Cardiac muscle cell (in vitro differentiated cells and primary cell): ENCODE measurements at places on chromosomes 1 and 21.

DNA sequence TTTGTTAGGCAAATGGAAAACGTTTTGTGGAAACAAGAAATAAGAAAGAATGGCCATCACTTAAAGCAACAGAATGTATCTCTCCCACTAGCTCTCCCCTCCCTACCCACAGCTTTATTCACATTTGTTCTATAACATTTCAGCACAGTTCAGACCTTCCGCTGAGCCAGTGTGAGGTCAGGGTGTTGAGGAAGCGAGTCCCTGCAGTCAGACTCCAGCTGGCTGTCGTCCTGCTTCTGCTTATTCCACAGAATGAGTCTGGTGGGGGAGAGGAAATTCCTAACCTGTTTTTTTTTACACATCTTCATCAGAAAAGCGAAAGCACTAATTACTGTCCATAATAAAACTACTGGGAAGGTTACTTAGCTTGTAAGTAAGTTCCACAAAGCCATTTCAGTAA is 39.0 kb downstream of the MRPL39 start:
- peak; percentile 85 for DNase-seq

- DNase-seq: no peak
Measured at GRCh38 chr1:54978528-54979326, 1.7 kb upstream of the TMEM61 start.

GRCh38 chr1:68046885-68047658 is 3.4 kb downstream of the DIRAS3 start:
- DNase-seq: no peak

- peak; percentile 86 for DNase-seq
Measured at GRCh38 chr1:11736746-11737639, 1.1 kb downstream of the AGTRAP start.

- no peak for DNase-seq
Measured at GRCh38 chr1:160446945-160447600, 46.7 kb downstream of the VANGL2 start.

DNA sequence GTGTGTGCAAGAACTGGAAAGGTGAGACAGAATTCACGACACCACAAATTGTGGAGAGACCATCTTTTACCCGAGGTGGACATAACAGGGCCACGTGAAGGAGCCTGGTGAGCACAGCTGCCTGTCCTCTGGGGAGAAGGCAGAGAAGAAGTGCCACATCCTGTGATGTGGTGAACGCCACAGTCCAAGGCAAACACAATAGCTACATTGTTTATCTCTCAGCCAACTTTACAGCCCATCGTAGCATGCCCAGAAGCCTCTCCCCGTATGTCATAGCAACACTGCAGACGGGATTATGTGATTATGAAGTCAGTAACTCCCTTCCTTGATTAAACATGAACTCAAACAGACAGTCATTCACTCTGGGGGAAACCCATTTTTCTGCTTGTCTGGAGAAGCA is 612.2 kb downstream of the SMYD3 start:
- DNase-seq: no peak

DNA sequence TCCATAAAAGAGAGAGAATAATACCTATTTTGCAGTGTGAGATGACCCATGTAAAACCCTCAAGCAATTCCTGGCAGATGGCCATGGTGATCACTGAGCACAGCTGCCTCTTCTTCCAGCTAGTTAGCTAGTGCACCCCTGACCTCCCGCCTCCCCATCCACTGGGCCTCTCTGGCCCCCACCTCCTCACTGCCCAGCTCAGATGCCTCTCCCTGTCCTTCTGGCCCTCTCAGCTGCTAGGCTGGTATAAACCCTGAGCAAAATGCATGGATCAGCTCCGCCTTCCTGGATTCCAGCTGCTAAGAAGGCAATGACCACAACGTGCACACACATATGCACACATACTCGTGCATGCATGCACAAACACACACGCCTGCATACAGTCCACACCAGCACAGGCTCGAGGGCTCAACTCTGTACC is 117.2 kb downstream of the DMRTB1 start:
- no peak for DNase-seq

DNA sequence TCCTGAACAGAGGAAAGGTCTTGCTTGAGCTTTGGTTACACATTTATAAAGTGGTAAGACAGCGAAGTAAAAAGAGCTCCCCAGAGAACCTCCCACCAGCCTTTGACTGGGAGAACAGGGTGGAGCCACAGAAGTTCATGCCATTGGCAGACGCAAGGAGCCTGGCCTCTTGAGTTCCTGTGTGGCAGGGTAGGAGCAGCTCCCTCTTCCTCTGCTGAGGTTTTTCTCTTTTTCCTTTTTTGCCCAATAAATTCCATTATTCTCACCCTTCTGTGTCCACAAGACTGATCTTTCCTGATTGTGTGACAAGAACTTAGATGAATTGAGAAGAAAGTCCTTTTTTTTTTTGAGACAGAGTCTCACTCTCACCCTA is 4.3 kb downstream of the THEM4 start:
- peak; percentile 62 for DNase-seq

DNA sequence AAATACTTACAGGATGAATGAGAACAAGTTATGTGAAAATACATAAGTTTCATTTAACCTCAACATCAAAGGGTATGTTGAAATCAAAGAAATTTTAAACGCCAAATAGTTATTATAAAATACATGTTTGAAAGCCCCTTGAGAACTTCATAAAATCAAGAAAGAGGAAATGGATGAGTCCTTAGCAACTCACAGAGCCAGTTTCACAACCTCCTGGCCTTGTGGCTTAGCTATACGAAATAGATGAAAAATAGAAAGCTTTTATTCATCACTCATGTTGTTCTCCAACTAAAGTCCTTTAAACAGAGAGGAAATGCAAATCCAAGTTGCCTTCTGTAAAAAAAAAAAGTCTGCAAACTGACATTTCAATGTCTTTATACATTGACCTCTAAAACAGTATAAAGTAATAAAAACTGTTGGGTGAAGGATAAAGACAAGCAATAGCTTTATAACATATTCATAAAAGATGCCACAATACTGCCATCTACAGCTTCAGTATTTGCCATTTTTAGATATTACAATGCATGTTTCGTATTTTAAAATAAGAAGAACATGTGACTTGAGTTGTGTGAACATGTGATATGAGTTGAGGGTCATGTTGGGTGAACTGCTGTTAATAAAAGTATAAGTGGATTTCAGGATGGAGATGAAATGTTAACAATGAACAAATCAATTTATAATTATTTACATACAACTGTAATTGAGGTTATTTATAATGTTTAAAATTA is 847.8 kb downstream of the MRPL39 start:
- DNase-seq: no peak

DNA sequence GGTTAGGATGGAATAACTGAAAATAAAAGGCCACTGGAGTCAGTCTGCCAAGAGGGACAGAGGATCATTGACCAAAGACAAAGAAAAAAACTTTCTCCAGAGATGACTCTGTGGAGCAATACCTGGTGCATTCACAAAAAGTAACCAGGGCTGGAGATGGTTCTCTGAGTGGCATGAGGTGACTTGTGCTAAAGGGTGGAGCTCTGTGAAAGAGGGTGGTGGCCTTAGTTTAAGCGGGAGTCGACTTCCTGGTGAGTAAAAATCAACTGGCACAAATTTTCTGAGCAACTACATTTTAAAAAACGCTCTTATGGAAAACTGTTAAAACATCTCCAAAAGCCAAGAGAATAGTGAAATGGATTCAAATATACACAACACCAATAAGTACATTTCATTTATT is 10.0 kb downstream of the NHLH2 start:
- no peak for DNase-seq
